Activated T-cell treated with anti-CD3 and anti-CD28 coated beads, Interleukin-2, amount 50 U/mL, for 24 hours (primary cell): ENCODE measurements at places on chromosomes 7 and 10.

DNA sequence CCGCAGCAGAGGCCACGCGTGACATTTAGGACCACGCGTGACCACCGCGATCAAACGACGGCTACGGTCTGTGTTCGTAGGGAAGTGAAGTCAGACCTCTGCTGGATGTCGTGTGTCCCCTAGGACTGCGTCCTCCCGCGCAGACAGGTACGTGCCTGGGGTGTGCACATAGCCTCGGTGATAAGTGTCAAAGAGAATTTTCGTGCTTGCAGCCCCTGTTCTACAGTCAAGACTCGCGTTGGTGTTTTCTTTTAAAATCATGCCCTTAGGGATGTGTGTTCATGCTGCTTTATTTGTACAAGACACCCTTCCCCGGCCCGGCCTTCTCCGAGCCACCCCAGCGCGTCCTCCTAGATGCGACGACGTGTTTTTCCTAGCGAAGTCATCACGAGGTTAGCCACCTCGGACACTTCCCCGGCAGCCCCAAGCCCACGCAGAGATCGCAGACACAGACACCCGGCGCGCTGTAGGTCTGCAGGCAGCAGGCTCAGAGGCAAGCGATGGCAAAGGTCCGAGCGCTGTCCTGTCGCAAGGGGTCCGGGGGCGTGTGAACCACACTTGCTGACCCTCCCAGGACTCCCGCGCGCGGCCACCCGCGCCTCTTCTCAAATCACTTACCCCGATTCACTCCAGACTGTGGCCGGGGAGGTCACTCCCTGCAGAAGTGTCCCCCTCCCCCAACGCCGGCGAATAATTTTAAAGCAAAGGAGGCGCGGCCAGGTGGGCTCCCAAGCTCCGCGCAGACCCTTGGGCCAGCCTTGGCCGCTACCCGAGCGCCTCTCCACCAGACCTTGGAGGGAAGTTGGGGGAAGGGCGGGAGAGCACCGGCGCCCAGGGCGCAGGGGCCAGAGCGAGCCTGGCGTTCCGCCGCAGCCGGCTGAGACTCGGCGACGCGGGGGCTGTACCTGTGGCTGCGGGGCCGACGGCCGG, 552 bp downstream of the MKX start:
- DNase-seq: peak; percentile 56
- H3K27me3 ChIP-seq: peaks cover 77% of the 10 kb centered on the region
- H3K4me3 ChIP-seq: peak overlapping the region; percentile 67
- H3K36me3 ChIP-seq: no peaks in the 10 kb centered on the region
- H3K27ac ChIP-seq: peak overlapping the region; percentile 75
- H3K4me1 ChIP-seq: peaks cover 53% of the 10 kb centered on the region

- no peak for DNase-seq
- H3K27me3 ChIP-seq: no peaks in the 10 kb centered on the region
- H3K27ac ChIP-seq: no peak overlapping the region
- H3K4me3 ChIP-seq: no peak overlapping the region
Observed at GRCh38 chr10:70348228-70348850, 34.1 kb downstream of the LRRC20 start.

DNA sequence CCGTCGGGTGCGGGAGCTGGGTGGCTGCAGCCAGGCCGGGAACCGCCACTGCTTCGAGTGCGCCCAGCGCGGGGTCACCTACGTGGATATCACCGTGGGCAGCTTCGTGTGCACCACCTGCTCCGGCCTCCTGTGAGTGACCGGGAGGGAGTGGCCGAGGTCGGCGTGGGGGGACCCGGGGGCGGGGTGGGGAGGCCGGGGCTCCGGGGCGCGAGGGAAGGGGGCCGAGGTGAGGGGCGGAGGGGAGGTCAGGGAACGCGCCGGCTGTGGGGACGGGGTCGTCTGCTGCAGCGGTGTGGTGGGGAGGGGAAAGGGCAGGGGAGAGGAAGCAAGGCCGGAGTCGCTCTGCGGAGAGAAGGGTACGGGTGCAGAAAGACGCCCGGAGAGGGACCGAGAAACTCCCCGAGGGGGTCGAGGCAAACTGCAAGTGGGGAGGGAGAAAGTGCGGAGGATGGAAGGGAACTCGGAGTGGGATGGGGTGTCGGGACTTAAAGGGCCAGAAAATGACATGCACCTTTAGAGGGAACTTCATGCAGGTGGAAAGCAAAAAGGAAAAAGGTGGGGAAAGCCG, 518 bp downstream of the AGFG2 start:
- H3K27ac ChIP-seq: peak overlapping the region; percentile 100
- H3K27me3 ChIP-seq: no peaks in the 10 kb centered on the region
- H3K4me3 ChIP-seq: peak overlapping the region; percentile 95
- H3K4me1 ChIP-seq: peaks cover 53% of the 10 kb centered on the region
- H3K36me3 ChIP-seq: peaks cover 44% of the 10 kb centered on the region

DNA sequence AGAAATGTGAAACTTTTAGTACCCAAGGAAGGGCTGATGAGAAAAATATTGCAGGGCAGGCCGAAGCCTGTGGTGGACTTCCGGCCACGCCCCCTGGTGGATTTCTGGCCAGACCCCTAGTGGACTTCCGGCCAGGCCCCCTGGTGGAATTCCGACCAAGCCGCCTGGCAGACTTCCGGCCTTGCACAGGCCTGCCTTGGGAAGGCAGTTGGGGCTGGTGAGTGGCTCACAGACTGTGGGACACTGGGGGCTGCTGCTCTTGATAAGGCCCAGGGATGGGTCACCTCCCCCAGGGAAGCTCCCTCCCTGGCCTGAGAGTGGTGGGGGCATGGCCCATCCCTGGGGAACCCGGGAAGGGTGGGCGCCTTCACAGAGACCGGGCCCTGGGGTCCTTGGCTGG, 116.4 kb upstream of the MKI67 start:
- DNase-seq: no peak
- H3K4me1 ChIP-seq: no peaks in the 10 kb centered on the region
- H3K36me3 ChIP-seq: no peaks in the 10 kb centered on the region
- no peak overlapping the region for H3K4me3 ChIP-seq

- H3K27me3 ChIP-seq: no peaks in the 10 kb centered on the region
- H3K4me3 ChIP-seq: peak overlapping the region; percentile 75
- H3K27ac ChIP-seq: peak overlapping the region; percentile 99
- peaks cover 95% of the 10 kb centered on the region for H3K36me3 ChIP-seq
- H3K4me1 ChIP-seq: peaks cover 83% of the 10 kb centered on the region
- no peak for DNase-seq
Observed at GRCh38 chr10:128064970-128065580, 61.1 kb downstream of the MKI67 start.

GRCh38 chr7:88395715-88396114, 89.0 kb upstream of the STEAP4 start:
- DNase-seq: no peak
- peaks cover 9% of the 10 kb centered on the region for H3K27me3 ChIP-seq
- peaks cover 10% of the 10 kb centered on the region for H3K4me1 ChIP-seq
- no peak overlapping the region for H3K4me3 ChIP-seq
- no peak overlapping the region for H3K27ac ChIP-seq

DNA sequence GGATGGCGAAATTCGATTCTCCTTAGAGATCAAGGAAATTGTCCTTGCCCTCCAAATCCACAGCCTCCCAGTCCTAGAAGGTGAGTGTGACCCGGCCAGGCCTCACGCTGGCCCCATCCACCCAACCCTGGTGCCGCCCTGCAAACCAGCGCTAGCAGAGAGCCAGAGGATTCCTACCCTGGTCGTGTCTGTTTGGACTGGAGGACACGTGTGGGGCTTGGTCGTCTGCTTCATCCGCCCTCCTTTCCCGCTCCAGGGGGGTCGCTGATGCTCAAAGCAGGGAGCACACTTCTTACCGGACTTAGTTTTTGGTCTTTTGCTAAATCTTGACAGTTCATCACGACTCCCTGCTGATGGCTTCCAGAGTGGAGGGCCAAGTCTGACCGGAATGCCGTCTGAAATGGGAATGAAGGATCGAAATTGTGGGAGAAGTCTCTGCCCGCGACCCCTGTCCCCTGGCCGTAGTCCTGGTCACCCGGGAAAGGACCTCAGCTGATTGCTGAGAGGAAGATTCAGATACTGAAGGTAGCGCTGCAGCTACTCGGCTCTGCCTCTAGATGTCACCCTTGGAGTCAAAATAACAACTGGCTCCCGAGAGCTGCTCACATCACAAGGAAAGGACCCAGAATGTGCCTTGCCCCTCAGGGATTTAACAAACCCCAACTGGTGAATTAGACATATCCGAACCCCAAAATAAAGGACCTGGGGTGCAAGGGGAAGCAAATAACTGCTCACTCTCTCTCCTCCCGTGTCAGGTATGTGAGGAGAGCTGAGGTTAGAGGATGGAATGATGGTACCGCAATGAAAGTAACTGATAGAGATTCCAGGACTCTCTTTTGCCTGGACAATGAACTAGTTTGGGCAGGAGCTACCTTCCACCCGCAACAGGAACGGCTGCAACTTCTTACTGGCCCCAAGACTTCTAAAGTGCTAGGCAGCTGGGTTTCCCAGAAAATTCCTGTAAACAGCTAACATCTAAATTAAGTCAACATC, 23.5 kb upstream of the ORC5 start:
- H3K27ac ChIP-seq: no peak overlapping the region
- no peaks in the 10 kb centered on the region for H3K36me3 ChIP-seq
- H3K4me3 ChIP-seq: no peak overlapping the region
- H3K27me3 ChIP-seq: peaks cover 23% of the 10 kb centered on the region
- peaks cover 1% of the 10 kb centered on the region for H3K4me1 ChIP-seq

- peak; percentile 31 for DNase-seq
- no peaks in the 10 kb centered on the region for H3K36me3 ChIP-seq
- peak overlapping the region; percentile 80 for H3K4me3 ChIP-seq
- H3K27me3 ChIP-seq: peaks cover 3% of the 10 kb centered on the region
- H3K27ac ChIP-seq: peak overlapping the region; percentile 52
Observed at GRCh38 chr10:486666-487322, 202.7 kb downstream of the DIP2C start.

DNA sequence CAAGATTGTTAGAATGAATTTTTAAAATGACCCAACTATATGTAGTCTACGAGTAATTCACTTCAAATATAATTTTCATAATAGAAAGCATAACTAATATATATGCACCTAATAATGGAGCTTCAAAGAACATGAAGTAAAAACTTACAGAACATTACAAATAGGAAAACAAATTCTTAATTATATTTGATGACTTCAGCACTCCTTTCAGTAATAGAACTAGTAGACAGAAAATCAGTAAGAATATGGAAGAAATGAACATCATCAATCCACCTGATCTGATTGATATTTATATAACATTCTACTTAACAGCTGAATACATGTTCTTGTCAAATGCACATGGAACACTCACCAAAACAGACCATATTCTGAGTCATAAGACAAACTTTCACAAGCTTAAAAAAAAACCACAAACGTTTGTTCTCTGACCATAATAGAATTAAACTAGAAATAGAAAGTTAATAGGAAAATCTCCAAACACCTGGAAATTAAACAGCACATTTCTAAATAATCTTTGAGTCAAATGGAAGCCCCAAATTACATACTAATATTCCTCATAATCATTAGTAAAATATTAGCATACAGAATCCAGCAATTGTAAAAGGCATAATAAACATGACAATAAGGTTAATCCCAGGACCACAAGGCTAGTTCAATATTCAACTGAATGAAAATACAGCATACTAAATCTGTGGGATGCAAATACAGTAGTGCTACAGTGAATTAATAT, 48.0 kb downstream of the BRAF start:
- DNase-seq: no peak
- H3K27ac ChIP-seq: no peak overlapping the region
- H3K27me3 ChIP-seq: no peaks in the 10 kb centered on the region
- H3K4me3 ChIP-seq: no peak overlapping the region
- peaks cover 59% of the 10 kb centered on the region for H3K4me1 ChIP-seq

DNA sequence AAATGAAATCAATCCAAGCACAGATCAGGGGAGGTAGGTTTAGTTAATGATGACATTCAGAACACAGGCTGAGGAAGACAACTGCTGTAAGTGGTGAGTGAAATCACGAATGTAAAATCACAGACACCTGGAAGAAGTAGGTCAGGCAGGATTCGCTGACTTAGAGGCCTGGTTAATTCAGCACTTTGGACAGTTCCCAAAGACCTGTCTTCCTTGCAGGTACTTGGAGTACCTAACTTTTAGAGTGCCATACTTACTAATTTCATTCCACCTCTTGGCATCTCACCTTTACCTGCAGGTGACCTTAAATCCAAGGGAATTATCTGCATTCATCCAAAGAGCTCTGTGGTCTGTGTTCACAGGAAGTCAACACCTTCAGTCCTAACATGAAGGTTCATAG, 822.3 kb downstream of the PHTF2 start:
- no peaks in the 10 kb centered on the region for H3K4me1 ChIP-seq
- DNase-seq: no peak

DNA sequence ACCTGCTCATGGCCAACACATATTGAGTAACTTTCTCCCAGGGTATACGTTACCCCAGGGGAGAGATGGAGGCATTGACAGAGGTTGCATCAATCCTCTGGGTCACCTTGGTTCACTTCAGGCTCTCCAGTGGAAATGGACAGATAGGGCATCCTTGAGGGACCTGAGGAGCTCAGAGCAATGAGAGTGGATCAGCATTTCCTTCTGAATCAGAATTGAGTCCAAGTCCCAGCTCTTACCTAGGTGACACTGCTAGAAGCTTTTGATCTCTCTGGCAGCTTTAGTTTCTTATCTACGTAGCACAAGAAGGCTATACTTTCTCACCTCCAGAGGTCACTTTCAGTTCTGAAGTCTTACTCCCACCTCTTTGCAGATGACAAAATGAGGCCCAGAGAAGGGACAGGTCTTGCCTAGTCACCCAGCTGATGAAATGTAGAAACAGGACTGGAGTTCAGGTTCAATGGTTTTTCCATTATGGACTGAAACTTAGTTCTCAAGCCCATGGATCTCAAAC, 35.2 kb downstream of the PANK1 start:
- DNase-seq: no peak
- H3K4me1 ChIP-seq: peaks cover 15% of the 10 kb centered on the region
- H3K27ac ChIP-seq: no peak overlapping the region
- no peaks in the 10 kb centered on the region for H3K36me3 ChIP-seq
- H3K4me3 ChIP-seq: no peak overlapping the region

GRCh38 chr10:5587151-5588079, 62.7 kb downstream of the CALML3 start:
- H3K4me1 ChIP-seq: peaks cover 2% of the 10 kb centered on the region
- DNase-seq: no peak
- H3K27me3 ChIP-seq: peaks cover 11% of the 10 kb centered on the region
- no peak overlapping the region for H3K27ac ChIP-seq
- no peak overlapping the region for H3K4me3 ChIP-seq

DNA sequence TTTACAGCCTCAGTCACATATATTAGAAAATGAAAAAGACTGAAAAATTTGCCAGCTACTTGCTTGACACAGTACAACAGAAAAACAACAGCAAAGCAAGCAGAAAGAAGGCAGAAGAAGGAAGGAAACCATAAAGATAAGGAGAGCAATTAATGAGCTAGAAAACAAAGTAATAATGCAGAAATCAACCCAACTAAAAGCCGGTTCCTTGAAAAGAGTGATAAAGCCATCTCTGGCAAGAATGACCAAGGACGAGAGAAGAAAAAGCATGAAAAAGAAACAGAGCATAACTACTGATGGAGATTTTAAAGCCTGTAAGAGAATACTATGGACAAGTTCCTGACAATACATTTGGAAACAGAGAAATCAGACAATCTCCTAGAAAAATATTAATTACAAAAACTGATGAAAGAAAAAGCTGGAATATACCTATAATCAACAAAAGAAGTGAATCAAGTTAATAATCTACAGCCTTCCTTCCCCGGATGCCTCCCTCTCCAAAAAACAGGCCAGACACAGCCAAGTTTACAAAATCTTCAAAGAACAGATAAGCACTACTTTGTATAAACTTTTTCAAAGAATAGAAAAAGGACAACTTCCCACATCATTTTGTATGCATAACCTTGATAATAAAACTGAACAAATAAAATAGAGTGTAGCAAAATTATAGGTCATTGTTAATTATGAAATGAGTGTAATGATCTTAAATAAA, 204.0 kb downstream of the BAMBI start:
- H3K27me3 ChIP-seq: peaks cover 22% of the 10 kb centered on the region
- H3K4me1 ChIP-seq: peaks cover 2% of the 10 kb centered on the region
- no peak overlapping the region for H3K4me3 ChIP-seq
- no peak for DNase-seq
- H3K27ac ChIP-seq: no peak overlapping the region
